ENCODE measurements at places on chromosomes 7 and 10.

DNA sequence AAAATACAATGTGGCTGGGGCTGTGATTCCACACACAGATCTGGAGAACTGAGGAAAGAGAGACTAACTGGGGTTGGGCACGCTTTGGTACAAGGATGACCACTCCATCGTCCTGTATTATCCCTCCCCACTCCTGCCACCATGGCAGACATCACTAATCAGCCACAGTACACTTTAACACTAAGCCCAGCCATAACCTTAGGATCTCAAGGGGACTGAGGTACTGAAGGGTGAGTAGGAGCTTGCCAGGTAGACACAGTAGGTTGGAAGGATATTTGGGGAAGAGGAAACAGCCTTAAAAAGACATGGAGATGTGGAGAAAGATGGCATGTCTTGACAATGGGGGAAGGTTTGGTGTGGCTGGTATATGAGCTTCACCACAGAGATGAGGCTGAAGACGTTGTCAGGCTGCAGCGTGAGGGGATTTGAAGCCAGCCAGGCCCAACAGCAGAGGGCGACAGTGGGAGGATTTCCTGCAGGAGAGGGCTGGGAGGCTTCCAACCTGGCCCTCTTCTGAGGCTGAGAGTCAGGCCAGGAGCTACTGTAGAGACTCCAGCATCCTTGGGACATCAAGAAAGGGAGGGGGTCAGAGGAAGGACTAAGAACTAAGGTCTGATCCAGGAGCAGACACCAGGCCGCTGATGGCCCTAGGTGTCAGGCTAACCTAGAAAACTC lies 58.6 kb upstream of the COL13A1 start:
- DNase-seq = no peak

DNA sequence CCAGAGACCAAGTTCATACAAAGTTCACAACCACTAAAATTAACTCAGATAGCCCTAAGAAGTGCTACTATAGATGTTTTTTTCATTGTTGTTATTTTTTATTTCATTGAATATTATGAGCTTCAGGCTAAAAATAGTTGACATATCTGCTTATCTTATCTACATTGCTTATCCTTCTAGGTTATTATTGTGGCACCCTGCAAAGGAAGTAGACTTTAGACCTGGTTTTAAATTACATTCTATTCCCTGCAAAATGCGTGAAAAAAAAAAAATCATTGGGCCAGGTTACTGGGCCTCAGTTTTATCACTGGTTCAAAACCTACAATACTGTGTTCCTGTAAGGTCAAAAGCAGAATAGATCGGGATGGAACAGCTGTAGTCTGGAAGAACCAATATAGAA lies 811.0 kb downstream of the GRM8 start:
- no peak for DNase-seq

DNA sequence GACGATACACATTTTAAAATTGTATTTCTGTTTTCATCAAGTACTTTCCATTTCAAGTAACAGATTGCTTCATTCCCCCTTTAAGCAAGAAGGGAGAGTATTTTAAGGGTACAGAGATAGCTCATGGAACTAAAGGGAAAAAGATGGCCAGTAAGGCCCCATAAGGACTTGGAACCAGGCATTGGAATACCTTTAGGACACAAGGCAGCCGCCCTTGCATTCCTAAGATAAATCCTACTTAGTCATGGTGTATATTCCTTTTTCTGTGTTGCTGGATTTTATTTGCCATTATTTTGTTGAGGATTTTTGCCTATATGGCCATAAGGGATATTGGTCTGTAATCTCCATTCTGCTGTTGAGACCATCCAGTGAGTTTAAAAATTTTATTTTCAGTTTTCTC lies 49.2 kb downstream of the BTRC start:
- DNase-seq = no peak

DNA sequence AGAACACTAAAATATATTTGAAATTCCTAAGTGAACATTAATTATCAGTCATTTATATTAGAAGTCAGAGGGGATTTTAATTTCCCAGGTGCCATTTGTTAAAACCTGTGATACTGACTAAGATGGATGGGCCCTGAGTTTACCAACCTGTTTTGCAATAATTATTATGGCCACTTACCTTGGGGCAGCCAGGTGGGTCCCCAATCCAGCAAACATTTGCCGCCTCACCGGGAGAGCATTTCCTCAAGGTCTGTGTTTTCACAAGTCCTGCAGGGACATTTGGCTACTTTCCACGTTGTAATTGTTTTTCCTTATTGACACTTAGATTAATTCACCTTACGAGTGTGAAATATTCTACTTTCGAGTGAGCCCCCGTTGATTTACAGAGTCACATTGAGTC lies 251.2 kb upstream of the PPP2R2D start:
- DNase-seq = no peak

GRCh38 chr7:65301007-65301406 lies 72.6 kb upstream of the ZNF92 start:
- no peak for DNase-seq

DNA sequence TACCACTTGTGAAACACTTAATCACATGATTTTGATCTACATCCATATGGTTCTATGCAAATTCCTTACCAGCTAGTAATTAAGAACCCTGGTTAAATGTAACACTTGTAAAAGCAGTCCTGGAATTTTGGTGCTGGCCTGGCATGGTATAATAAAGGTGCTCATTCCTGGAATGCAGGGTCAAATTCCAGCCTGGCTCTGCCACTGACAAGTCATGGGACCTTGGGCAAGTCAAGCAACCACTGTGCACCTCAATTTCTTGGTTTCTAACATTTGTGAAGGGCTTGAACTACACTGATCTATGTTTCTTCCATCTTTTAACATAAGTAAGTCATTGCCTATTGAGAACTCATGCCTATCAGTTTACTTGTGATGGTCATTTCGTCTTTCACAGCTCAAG lies 91.9 kb upstream of the PIK3CG start:
- no peak for DNase-seq

- DNase-seq = no peak
Measured at GRCh38 chr10:99057936-99058690, 177.5 kb downstream of the HPSE2 start.

DNA sequence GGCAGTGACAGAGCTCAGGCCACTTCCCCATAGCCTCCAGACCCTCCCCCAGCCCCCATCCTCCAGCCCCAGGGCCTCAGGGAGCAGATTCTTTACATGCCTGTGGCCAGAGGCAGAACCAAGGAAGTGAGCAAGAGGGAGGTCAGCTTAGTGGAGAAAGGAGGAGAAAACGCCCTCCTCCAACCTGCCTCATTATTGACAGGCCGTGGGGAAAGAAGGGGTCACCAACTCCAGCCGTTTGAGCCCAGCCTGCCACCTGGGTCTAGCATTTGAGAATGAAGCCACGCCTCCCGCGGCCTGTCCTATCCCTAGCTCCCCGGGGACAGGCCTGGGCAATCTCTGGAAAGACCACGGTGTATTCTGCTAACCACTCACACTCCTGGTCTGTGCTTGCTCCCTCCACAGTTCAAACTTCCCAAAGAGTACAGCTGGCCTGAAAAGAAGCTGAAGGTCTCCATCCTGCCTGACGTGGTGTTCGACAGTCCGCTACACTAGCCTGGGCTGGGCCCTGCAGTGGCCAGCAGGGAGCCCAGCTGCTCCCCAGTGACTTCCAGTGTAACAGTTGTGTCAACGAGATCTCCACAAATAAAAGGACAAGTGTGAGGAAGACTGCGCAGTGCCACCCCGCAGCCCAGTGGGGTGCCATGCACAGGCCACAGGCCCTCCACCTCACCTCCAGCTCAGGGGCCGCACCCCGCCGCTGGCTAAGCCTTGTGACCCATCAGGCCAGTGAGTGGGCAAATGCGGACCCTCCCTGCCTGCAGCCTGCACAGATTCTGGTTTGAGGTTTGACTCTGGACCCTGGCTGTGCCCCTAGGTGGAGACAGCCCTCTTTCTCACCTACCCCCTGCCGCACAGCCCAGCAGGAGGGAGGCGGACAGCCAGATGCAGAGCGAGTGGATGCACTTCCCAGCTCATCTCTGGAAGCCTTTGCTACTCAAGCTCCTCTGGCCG lies 14.3 kb upstream of the TRIM8 start:
- DNase-seq = no peak

GRCh38 chr10:114327537-114328440 lies 76.5 kb downstream of the AFAP1L2 start:
- DNase-seq = no peak

- DNase-seq = no peak
Measured at GRCh38 chr10:87090779-87091178, 3.9 kb downstream of the GLUD1 start.

DNA sequence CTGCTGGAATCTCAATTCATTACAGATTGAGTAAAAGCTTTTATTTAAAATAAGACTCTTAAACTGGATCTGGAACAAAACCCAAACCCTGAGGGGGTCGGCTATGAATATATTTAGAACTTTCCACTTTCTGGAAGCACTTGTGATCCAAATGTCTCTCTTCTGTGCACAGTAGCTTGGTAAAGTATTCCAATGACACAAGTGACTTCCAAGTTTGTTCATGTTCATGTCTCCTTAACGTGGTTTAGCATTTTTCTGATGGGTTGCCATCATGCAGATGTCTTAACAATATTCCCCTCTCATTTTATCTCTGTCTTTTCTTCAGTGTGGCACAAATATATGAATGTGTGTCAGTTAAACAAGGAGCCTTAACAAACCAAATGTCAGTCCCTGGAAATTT lies 191.9 kb upstream of the SORCS1 start:
- no peak for DNase-seq

- DNase-seq = no peak
Measured at GRCh38 chr10:29517352-29517923, 117.3 kb downstream of the SVIL start.

DNA sequence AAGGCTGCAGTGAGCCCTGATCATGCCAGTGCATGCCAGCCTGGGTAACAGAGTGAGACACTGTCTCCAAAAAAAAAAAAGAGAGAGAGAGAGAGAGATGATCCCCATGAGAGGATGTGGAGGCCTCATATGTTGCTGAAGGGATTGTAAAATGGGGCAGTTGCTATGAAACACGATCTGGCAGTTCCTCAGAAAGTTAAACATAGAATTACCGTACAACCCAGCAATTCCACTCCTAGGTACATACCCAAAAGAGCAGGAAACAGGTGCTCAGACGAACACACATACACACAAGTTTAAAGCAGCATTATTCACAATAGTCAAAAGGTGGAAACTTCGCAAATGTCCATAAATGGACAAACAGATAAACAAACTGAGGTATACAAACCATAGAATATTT lies 27.4 kb upstream of the CYTH3 start:
- no peak for DNase-seq

DNA sequence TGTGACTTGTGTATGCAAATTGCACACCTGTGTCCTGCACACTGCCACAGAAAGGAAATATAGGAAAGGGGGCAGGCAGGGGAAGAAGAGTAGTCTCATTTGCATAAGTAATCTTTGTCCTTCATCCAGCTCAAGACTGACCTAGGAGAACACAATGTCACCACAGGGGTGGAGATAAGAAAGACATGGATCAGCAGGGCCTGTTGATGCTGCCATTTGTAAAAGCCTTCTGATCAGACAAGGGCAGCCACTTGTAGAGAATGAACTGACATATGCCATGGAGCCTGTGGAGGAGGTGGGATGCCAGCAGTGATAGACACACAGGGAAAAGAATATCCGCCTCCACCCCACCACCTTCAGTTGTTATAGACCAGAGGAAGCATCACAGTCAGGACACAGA lies 528.9 kb downstream of the HTR7 start:
- DNase-seq = no peak

- DNase-seq = no peak
Measured at GRCh38 chr10:67772894-67773511, 65.0 kb downstream of the DNAJC12 start.

DNA sequence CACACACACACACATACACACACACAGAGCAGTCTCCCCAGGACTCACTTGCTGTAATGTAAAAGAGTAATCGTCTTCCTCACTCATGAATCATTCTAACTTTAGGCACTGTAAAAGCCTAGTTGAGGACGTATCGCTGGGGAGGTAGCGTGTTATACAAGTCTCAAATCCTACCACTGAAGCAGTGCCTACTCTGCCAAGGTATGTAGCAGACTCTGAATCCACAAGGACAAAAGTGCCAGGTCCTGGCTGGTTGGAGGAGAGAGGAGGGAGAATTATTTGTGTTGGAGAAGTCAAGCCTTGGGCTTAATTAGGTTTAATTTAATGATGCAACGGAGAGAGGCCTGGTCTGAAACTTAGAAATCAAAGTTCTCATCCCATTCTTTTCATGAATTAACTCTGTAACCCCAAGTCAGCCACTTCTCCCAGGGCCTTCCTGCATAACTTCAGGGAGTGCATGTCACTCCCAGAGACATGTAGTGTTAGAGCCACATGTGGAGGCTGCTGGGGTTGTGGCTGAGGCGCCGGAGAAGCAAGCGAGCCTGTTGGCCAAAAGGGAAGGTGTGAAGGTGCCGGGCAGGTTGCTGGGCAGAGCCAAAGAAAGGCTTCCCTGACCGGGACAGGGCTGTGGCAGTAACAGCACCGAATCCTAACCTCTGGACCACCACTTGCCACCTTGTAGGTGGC lies 36.7 kb downstream of the NKX2-3 start:
- DNase-seq = no peak

DNA sequence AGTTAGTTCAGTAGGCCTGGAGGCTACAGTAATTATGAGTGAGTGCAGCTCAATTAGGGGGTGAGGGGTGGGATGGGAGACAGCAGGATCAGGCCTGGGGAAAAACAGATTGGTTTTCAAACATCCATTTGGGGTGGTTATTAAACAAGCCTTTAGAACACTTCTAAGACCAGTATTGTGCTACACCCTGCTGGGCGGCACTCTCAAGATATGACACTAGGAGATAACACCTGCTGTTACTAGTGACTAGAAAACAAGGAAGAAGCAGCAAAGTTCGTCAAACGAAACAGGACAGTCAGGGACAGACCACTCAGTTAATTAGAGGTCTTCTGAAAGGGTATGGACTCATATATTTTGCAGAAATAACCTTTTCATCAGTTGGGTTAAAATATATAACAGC lies 353.6 kb downstream of the PTEN start:
- DNase-seq = no peak

GRCh38 chr10:106213493-106213892 lies 951.0 kb downstream of the SORCS1 start:
- no peak for DNase-seq

- DNase-seq = no peak
Measured at GRCh38 chr10:30073767-30074060, 14.3 kb upstream of the JCAD start.

DNA sequence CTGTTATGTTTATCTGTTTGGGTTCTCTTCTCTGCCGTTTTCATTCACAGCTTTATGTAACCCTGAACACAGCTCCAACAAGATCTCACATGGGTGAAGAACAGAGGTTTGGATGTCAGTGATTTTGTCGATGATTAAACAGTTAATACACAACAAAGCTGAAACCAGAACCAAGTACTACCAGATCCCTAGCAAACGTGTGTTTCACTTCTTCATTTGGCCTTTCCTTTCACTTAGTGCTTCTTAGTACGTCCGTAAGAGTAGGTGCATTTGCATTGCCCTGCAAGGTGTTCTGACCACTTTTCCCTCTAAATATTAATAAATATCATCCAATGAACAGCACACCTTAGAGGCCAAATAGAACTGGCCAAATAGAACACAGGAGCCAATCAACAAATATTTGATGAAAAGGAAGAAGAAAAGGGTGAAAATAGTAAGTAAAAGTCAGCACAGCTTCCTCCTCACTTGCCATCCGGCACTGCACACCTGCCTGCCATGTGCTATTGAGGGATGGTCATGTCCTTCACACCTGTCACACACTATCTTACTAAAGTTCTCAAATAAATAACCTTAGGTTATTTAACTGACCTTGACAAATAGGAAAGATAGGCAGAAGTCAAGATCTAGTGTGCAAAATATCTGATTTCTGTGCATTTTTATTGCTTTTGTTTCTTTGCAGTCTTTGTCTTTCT lies 252.6 kb upstream of the ANKRD30A start:
- no peak for DNase-seq

GRCh38 chr10:71015674-71016073 lies 127.3 kb upstream of the PCBD1 start:
- no peak for DNase-seq
